BE2C (cell line): ENCODE measurements at places on chromosomes 1 and 21.

GRCh38 chr1:235582130-235582529 is 67.5 kb downstream of the GNG4 start:
- no peak for DNase-seq

DNA sequence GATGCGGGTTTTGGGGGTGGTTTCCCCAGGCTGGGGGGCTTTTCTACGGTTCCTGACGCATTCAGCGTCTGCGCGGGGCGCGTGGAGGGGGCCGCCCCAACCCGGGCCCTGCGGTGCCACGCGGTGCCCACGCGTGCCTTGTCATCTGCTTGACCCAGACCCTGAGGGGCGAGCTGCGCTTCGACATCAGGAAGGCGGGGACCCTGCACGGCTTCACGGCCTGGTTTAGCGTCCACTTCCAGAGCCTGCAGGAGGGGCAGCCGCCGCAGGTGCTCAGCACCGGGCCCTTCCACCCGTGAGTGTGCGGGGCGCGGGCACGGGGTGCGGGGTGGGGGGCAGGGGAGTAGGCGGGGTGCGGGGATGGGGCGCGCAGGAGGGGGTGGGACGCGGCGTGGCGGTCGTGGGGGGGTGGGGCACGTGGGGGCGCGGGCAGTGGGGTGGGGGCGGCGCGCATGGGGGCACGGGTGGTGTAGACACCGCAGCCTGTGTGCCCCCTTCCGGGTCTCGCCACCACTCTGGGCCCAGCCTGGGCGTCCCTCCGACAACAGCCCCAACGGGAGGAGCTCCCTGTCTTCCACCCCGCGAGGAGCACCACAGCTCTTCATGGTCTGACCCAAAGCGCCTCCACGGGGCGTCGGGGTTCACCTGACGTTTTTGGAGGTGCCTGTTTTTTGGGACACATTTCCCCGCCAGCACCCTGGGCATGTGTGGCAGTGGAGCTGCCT is 26.3 kb downstream of the PRMT2 start:
- DNase-seq, result no peak

DNA sequence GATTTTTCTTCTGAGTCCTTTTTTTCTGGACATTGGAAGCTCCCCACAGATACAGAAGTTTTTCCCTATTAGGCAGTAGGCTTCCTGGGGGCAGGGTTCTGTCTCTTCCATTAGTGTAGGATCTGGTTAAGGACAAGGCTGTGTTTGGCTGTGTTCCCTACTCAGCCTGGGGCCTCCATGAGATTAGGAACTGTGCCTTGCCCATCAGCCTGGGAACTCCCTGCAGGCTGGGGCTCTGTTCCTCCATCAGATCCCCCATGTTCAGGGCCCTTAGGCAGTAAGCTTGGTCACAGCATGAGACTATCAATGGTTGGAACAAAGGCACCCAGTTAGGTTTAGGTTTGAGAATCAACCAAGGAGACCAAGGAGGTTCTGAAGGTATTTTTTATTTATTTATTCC is 22.7 kb downstream of the NAV1 start:
- no peak for DNase-seq

DNA sequence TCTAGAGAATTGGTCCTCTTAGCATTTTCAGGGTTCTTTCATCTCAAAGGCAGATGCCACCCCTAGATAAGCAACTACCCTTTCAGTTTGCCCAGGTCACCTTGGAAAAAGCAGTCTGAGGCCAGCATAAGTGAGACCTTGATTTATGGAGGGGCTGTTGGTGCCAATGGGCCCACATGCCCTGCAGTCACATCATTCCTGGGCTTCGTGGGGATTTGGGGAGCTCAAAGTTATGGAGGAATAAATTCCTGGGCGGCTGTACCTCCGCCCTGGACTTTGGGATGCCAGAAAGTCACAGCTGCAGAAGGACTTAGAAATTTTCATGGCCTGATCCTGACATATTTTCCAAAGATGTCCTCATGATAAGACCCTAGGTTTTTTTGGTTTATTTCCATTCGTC is 2.7 kb upstream of the SDHB start:
- no peak for DNase-seq

DNA sequence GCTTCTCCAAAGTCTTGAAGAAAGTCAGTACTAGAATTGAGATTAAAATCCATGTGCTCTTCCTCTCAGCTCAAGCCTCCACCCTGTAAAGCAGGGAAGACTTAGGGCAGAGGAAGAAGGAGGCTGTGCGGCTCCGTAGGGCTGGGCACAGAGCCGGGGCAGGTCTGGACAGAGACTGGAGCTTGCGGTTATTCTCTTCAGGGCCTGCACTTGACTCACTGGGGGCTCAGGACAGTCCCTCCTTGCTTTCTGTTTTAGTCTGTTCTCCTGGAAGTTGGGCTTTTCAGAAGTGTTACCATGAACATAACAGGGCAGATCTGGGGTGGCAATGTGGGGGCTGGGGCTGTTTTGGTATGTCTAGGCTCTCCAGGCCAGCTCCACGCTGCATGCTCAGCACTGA is 21.6 kb upstream of the TRABD2B start:
- DNase-seq, result no peak

- DNase-seq, result no peak
These were observed 58.8 kb upstream of the TBX15 start for GRCh38 chr1:119046785-119047438.

- DNase-seq, result no peak
These were observed 411.6 kb downstream of the SMYD3 start for GRCh38 chr1:246095443-246095842.

- no peak for DNase-seq
These were observed 134.8 kb downstream of the FGGY start for GRCh38 chr1:59431566-59432294.

- no peak for DNase-seq
These were observed 228.1 kb downstream of the TPR start for GRCh38 chr1:186146974-186147373.

DNA sequence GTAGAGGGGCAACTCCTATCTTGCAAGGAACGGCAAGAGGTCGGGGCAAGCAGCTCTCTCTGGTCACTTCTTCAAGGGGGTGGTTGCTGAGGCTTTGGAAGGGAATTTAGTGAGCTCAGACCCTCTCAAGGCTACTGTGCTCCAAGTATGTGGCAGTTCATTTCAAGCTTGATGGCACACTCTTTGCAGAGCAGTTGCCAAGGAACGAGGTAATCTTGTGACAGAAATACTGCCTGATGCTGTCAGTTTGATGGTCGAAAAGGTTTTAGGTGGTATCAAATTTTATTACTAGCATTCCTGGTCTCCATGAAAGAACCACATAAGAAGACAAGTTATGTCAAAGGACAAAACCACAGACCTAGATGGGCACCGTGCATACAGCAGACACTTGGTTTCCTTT is 13.1 kb downstream of the CFAP298 start:
- DNase-seq, result no peak

DNA sequence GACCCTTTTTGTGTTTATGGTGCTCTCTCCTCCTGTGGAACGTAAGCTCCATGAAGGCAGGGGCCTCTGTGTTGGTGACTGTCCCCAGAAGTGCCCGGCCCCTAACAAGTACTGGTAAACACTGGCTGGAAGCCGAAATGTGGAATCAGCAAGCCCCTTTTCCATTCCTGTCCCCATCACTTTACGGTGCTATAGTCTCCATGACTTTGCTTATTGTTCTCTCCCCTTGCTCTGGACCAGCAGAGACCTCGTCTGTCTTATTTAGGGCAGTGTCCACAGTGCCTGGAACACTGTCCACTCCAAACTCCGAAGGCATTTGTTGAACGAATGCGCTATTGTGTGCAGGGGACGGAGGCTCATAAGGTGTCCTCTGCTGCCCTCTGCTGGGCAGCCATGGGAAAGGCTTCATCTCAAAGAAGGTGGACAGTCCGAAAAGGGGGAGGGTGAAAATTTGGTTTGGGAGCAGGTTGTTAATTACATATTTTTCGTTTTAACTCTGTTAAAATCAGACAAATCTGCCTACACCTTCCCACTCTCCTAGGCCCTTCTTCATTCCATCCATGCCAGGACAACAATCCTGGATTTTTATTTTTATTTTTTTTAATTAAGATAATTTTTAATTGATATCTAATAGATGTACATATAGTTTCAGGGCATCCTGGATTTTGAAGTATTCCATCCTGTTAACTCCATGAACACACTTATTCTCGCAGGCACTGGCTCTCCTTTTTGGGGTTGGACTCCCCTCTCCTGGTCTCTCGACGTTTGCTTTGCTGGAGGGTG is 115.6 kb downstream of the PGBD5 start:
- DNase-seq, result peak; percentile 74

DNA sequence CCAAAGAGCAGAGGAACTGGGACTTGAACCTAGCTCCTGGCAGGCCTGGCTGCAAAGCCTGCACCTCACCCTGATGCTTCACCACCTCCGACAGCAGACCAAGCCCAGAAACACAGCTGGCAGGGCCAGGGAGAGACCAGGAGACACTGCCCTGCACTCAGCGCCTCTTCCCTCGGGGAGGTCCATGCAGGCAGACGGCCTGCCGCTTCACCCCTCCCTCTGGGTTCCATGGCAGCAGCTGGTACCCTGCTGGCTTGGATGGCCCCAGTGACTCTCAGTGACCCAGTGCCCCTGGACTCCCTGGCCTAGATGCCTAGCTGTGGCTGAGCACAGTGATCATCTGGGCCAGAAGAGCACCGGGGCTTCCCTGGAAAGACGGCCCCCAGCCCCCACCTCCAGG is 65.3 kb upstream of the TARDBP start:
- DNase-seq, result no peak

DNA sequence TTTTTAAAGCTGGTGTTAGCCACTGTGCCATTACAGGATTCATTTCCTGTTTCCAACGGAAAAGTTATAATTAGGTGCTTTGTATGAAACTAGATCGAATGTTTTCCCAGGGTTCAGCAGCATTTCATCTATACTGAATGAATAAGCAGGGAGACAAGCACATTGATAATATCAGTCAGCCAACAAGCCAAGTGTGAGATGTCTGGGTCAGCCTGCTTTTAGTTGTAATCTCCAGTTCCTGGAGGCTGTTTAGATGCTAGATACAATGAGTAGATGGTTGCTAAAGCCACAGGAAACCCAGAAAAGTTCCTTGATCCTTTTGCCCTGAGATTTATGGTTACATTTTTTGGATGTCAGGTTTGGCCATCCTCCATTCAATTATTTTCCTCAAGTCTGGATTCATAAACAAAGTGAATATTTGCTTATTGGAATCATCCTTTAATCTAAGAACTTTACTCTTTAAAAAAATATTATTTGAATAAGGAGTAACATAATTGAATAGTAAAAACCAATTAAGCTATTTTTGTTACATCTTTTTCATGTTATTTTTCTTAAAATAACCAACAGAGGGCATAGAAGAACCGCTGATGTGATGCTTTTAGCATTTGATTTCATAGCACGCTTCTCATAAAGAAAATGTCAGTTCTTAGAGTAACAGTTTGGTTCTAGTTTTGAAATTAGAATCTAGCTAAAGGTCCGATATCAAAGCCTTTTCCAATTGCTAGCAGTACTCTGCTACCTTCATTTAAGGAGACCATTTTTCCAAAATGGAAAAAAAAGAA is 76.6 kb downstream of the HSPA13 start:
- DNase-seq, result no peak

DNA sequence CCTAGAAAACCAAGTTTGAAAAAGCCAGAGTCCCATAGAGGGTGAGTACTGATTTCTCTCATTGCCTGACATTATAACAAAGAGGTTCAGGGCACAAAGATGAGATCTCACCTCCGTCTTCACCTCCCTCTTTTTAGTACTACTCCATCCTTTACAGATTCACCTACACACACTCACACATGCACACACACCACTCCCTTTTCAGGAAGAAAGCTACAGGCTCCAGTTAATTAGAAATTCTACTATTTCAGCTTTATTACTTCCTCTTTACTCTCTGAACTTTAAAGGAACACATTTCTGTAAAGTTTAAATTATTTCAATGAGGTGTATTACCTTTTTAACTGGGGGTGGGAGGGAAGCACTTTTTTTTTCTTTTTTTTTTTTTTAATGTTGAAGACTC is 59.6 kb upstream of the PRDX6 start:
- no peak for DNase-seq

GRCh38 chr1:245988393-245989078 is 518.5 kb downstream of the SMYD3 start:
- DNase-seq, result peak; percentile 96

GRCh38 chr1:205375835-205376545 is 19.3 kb upstream of the KLHDC8A start:
- DNase-seq, result peak; percentile 52

GRCh38 chr1:18005238-18005637 is 102.4 kb upstream of the IGSF21 start:
- DNase-seq, result no peak

GRCh38 chr21:43639470-43640353 is 19.6 kb downstream of the HSF2BP start:
- no peak for DNase-seq

DNA sequence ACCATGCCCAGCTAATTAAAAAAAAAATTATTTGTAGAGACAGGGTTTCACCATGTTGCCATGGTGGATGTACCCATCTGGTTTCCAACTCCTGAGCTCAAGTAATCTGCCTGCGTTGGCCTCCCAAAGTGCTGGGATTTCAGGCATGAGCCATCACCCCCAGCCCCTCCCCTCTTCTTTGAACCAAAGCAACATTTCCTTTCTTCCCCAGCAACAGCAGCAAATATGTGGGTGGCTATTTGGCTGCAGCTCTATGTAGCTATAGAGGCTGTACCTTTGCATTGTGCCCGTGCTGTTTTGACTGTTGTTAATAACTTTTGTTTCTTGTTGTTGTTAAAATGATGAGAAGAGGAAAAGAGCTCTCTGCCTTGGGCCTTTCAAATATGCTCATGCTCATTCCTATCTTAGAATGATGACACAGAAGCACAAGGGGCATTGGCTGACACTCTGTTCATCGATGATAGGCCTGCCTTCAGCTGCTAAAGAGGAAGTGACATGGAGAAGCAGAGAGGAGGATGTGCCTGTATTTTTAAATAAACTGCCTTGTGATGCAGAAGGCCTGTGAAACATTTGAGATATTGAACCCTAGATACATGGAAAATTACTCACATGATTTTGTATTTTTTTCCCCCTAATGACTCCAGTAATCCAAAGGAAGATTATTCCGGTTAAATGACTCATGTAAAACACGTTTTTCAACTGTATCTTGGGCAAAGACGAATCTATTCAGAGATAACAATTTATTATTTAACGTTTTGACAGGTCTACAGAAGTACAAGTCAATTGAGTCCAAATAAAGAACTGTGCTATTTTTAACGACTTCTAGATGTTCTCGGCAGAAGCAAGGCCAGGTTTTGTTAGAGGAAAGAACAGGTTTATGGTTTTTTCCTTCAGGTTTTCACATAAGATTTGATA is 20.5 kb upstream of the XPR1 start:
- DNase-seq, result no peak

GRCh38 chr1:156429313-156430060 is 60.5 kb downstream of the RHBG start:
- DNase-seq, result no peak

- DNase-seq, result no peak
These were observed 51.6 kb downstream of the NEGR1 start for GRCh38 chr1:72230746-72231145.

DNA sequence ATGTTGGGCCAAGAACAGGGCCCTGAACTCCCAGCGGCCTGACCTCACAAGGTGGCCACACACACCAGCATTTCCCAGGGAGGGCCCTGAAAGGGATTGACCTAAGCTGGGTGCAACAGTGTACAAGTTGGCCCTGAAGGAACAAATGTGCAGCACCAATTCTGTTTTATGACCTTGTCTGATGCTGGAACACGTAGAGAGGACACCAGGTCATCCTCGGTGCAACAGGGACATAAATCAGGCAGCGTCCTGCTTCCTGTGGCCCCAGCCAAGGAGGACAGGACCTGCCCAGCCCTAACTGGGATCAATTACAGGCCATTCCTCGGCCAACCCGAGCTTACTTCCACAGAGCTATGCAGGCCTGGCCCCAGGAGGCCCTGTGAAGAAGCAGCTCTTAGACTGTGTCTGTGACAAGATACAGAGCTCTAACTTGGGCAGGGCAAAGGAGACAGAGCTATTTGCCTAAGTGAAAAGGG is 12.8 kb upstream of the PHC2 start:
- no peak for DNase-seq
